NCI-H524 treated with DMSO at 0.1 percent for 48 hours (cell line): ENCODE measurements at places on chromosomes 16 and 17.
A peak's percentile ranks its signal among the peaks of the same experiment; 100 is the strongest.

DNA sequence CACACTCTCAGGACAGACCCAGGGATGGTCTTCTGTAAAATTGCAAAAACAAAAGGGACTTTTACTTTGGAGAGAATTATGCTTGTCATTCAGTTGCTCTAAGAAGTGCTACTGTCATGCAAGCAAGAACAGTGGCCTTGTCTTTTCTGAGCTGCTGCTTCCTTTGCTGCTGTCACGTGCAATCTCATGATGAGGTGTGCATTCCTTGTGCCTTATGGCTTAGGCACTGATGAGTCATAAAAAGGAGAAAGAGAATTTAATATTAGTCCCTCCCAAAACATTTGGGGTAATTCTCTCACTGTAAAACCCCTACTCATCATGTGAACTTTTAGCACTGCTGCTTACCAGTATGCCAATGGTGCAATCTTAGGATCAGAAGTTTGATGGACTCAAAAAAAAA lies 2051.3 kb downstream of the TP53TG3F start:
- DNase-seq = no peak

DNA sequence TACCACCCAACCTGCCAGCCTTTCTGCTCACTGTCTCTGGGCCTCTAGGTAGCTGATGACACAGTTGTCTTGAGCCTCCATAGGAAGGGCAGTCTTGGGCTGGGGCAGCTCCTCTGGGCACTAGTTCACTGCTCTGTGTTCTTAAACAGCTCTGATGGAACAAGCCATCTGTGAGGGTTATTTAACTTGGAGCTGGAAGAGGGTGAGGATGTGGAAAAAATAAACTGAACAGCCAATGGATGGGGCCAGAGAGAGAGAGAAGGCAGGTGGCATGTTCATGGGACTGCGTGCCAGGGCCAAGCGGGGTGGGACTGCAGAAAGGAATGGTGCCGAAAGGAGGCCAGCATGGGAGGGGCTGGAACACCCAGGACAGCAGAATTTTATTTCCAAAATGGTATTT lies 52.6 kb downstream of the HIC1 start:
- no peak for DNase-seq

DNA sequence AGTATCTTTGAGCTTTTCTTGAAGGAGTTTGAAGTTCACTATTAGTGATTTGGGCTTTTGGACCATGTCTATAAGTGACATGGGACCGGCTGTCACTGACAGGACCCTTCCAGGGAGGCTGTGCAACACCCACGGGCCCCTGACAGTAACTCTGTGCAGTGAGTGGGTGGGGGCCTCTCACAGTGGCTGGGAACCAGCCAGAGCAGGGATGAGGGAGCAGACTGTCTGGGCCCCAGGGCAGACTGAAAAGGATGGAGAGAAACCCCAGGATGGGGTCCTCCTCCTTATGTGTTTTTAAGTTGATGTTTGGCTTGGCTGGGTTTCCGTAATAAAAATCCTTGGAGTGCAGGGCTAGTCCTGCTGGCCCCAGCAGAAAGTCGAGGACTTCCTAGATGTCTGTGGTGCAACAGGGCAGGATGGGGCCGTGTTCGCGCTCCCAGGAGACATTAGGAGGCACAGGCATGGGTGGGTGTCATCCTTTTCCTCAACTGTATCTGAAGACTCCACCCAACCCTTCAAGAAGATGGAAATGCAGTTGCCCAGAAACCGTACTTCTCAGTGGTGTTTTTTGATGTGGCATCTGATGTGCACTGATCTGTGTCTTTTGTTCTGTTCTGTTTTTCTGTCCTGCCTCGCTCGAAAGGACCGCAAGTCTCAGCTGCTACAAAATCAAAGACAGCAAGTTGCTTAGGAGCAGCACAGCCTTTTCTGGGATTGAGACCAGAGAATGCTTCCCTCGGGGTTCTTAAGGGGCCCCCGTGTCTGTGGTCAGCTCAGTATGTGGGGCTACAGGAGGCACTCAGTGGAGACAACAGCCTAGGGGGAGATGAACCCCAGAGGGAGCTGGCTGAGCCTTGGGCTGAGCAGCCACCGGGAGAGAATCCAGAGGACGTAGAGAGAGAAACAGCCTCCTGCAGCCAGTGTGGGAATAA lies 24.2 kb downstream of the PLD6 start:
- no peak for DNase-seq

- no peak for DNase-seq
These were observed 46.4 kb downstream of the TNFRSF13B start for GRCh38 chr17:16925461-16926060.

DNA sequence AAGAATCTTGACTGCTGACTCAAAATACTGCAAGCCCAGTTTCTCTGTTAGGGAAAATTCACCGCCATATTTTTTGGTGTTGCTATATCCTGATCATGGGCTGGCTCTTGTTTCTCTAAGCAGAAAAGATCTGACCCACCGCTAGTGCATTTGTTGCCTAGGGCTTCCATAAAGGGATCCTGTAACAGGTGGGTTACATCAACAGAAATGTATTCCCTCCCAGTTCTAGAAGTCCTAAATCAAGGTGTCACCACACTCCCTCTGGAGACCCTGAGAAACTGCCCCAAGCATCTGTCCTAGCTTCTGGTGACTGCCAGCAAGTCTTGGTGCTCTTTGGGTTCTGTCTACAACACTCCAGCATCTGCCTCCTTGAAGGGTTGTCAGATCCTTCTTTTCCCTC lies 99.7 kb downstream of the MAF start:
- DNase-seq = no peak

DNA sequence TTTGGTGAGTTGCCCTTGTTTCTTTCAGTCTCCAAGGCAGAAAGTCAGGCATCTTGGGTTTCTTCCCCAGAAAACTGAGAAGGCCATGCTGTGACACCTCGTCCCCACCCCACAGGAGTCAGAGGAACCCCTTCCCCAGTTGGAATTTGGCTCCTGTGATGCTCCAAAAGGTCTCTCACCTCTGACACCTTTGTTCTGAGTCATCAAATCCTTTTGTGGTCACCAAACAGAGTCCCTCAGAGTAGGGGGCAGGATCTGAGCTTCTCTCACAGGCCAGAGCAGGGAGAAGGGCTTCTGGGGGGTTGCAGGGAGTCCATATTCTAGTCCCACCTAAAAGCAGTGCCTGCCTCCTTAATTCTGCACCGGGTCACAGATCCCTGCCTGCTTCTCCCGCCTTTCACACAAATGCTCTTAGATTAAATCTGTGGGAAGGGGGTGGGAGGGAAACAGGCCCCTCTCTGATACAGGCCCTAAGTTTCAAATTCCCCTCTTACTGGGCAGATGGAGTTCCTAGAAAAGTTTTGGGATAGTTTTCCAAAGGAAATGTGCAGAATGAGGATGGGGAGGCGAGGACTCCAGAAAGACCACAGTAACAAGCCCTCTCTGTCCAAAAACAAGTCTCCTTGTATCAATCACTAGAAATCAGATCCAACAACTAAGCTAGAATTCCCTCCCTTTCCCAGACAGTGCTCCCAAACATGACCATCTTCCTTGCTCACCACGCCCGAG lies 1.3 kb downstream of the PHOSPHO1 start:
- no peak for DNase-seq

- no peak for DNase-seq
These were observed 69.9 kb downstream of the FTO start for GRCh38 chr16:53773881-53774280.

DNA sequence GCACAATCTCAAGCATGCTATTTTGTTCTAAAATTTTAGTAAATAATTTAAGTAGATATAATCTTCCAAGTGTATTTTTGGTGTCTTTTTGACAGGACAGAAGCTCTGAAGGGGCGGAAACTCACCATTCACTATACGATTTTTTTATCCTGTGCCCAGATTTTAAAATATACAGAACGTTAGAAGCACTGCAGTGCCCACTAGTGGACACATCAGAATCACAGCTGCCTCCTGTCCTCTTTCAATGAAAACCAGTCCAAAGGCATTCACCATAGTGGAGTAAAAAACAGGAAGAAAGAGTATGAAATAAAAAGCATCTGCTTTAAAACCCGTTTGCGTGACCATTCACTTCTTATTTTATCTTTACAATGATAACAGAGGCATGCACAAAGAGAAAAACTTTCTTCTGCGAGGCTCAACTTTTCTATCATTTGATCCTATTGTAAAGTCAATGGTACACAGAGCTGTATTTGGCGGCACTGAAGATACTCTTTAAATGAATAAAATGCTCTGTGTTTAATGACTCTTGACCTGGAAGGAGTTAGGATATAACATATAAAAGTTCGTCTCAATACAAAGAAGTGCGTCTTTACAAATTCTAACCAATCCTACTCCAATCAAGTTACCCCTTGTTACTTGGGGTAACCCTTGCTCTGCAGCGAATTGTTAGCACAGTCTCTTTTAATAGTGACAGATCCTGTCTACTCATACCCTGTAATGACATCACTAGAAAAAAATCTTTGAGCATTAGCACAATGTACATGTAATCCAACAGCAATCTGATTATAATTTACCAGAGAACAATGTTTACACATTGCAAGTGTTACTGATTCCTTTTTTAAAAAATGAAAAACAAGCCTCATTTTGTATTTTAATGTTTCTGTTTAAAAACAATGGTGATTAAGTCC lies 339.8 kb upstream of the PSMD7 start:
- peak; percentile 18 for DNase-seq
